ENCODE measurements at places on chromosomes 13 and 19. TPM values are rescaled to one million over a fixed set of nuclear protein-coding genes. Genes with fewer than 3 reads are reported as not detected.

DNA sequence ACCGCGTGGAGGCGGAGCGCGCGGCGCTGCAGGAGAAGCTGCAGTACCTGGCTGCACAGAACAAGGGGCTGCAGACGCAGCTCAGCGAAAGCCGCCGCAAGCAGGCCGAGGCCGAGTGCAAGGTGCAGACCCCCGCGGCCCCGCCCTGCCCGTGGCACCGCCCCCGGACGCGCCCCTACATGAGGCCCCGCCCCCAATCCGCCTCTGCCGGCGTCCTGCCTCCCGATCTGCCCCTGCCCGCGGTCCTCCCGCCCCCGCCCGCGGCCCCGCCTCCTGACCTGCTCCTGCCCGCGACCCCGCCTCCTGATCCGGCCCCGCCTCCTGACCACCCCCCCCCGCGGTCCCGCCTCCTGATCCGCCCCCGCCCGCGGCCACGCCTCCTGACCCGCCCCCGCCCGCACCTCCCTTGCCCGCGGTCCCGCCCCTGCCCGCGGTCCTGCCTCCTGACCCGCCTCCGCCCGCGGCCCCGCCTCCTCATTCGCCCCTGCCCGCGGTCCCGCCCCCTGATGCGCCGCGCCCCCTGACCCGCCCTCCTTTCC, 11.7 kb downstream of the PRR36 start:
- no peaks in the 10 kb centered on the region for H3K36me3 ChIP-seq
- peak overlapping the region; percentile 26 for H3K4me3 ChIP-seq
- peaks cover 27% of the 10 kb centered on the region for H3K27me3 ChIP-seq
- H3K4me1 ChIP-seq = peaks cover 7% of the 10 kb centered on the region
- H3K27ac ChIP-seq = no peak overlapping the region

DNA sequence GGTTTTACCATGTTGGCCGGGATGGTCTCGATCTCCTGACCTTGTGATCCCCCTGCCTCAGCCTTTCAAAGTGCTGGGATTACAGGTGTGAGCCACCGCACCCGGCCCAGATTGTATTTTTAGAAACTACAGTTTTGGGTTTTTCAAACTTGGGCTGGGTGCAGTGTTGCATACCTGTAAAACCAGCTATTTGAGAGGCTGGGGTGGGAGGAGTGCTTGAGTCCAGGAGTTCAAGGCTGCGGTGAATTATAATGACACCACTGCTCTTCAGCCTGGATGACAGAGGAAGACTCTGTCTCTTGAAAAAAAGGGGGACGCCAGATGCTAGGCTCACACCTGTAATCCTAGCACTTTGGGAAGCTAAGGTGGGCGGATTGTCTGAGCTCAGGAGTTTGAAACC, 4.2 kb downstream of the CHAF1A start:
- no peaks in the 10 kb centered on the region for H3K27me3 ChIP-seq
- H3K4me1 ChIP-seq = peaks cover 25% of the 10 kb centered on the region
- H3K4me3 ChIP-seq = no peak overlapping the region
- no peak for DNase-seq

DNA sequence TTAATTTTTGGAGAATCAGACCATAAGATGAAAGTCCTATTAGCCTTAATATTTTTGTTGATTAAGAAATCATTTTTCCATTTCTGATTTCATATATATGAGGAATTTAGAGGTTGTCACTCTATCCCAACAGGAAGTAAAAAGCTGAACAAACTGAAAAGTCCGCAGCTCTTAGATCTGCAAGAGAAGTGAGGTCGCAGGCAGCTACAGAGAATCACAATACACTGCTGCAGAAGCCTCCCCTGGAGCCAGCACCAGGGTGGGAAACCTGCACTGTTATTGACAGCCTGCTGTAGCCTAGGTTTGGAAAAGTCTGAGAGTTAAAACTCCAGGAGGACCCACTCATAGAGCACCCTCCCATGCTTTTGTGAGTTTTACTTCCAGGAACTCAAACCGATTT, 29.9 kb downstream of the TNFRSF19 start:
- peaks cover 77% of the 10 kb centered on the region for H3K27me3 ChIP-seq
- DNase-seq = no peak
- H3K4me3 ChIP-seq = no peak overlapping the region
- no peak overlapping the region for H3K27ac ChIP-seq

DNA sequence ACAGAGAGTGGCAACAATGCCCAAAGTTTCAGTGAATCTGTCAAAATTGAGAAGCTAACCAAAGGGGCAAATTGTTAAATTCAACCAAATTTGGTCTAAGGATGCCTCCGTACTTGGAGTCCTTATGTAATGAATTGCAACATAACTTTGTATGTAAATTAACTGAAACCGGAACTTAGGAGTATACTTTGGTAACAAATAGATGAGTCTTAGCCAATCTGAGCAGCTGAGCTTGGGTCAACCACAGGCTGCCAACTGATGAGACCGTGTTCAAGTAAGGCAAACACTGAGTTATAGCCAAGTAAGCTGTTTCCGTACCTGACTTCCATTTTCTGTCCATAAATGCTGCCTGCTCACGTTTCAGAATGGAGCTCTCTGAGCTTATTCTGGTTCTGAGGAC, 5.3 kb downstream of the VWA8 start:
- DNase-seq = no peak
- no peak overlapping the region for H3K27ac ChIP-seq
- peaks cover 21% of the 10 kb centered on the region for H3K4me1 ChIP-seq
- H3K27me3 ChIP-seq = no peaks in the 10 kb centered on the region

The KLK5 gene
- not detected for total RNA-seq
